Amygdala (tissue), 56 donors: ENCODE measurements at places on chromosomes 12 and 14.

DNA sequence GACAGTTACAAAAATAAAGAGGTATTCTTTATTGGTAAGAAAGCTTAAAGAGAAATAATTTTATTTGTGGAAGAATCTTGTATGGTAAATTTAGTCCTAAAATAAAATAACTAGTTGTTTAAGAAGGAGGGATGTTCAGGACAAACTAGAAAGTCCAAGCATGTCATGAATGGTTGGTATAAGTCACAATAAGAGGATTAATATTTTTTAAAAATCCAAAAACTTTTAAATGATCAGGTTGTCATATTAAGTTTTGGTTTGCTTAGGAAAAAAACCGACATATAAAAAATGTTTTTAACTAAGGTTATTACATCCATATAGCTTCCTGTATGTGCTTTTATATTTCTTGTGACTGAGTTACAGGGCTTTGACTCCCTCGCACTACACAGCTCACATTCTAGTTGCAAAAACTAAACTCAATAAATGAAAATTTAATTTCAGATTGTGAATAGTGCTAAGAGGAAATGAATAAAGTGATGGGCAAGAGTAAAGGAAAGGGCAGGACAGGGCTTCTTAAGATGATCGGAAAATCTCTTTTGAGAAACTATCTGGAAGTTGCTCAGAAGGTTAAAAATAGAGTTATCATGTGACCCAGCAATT is 80.7 kb upstream of the METAP2 start:
- DNase-seq, result no peak

DNA sequence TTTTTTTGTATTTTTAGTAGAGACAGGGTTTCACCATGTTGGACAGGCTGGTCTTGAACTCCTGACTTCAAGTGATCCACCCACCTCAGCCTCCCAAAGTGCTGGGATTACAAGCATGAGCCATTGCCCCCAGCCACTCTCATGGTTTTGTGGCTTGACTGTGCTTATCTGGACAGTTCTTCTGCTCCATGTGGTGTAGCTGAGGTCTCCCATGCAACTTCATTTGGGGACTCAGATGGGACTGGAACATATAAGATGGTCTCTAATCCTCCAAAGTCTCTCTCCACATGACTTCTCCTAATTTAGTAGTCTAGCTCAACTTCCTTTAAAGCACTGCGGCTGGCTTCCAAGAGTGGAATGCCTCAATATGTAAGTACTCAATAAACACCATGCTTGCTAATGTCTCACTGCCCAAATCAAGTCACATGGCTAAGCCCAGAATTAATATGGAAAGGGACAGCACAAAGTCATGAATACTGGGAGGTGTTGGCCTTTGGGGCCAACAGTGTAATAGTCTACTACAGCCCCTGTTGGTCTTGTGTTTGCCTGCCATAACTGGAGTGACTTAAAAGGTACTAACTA is 7.4 kb downstream of the INHBC start:
- DNase-seq, result no peak

DNA sequence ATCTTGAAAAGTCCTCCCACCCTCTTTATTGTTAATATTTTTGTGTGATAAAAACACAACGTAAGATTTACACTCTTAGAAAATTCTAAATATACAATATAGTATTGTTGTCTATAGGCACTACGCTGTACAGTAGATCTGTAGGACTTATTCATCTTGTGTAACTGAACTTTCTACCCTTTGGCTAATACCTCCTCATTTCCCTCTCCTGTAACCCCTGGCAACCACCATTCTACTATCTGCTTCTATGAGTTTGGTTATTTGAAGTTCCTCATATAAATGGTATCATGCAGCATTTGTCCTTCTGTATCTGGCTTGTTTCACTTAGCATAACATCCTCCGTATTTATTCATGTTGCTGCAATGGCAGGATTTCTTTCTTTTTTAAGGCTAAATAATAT is 5.2 kb upstream of the CLEC9A start:
- DNase-seq, result no peak

- no peak for DNase-seq
Observed at GRCh38 chr14:61215222-61216020, 65.7 kb downstream of the TMEM30B start.

- no peak for DNase-seq
Observed at GRCh38 chr12:102625819-102626218, 145.5 kb upstream of the IGF1 start.

DNA sequence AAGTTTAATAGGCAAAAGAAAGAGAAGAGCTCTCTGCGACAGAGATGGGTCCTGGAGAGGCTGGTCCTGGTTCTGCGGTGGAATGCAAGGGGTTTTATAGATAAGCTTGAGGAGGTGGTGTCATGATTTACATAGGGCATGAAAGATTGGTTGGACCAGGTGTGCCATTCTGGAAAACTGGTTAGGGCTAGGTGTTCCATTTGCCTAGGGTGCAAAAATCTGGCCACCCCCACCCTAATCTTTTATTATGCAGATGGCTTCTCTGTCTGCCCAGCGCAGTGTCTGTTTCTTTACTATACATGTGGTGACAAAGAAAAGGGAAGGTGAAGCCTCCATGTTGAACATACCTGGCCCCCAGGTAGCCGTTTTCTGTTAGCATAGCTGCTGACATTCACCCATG is 65.4 kb downstream of the ERC1 start:
- no peak for DNase-seq

DNA sequence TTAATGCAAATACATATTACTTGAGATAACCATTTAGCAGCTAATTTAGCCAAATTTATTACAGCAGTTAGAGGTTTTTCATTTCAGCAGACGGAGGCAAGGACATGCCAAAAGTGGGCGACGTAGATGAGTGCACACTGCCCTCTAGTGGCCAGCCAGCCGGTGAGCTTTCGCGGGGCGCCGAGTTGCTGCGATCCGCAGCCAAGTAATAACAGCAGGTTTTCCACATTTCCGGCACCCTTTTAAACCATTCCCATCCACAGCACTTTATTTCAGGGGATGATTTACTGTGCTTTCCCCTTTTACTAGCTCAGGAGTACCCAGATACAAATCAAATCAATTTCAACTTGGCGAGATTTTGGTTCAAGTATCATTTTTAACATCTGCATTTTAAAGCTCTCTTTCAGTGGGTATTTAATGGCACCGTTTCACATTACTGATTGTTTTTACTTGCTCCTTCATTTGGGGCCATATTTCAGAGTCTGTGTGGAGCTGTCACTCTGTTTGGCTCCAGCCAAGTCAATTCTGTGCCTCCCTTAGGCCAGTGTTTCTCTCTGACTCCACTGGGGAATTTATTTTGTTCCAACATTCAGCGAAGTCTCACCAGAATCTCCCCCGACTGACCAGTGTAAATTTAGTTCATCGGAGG is 158.0 kb downstream of the EGLN3 start:
- DNase-seq, result peak; percentile 79

DNA sequence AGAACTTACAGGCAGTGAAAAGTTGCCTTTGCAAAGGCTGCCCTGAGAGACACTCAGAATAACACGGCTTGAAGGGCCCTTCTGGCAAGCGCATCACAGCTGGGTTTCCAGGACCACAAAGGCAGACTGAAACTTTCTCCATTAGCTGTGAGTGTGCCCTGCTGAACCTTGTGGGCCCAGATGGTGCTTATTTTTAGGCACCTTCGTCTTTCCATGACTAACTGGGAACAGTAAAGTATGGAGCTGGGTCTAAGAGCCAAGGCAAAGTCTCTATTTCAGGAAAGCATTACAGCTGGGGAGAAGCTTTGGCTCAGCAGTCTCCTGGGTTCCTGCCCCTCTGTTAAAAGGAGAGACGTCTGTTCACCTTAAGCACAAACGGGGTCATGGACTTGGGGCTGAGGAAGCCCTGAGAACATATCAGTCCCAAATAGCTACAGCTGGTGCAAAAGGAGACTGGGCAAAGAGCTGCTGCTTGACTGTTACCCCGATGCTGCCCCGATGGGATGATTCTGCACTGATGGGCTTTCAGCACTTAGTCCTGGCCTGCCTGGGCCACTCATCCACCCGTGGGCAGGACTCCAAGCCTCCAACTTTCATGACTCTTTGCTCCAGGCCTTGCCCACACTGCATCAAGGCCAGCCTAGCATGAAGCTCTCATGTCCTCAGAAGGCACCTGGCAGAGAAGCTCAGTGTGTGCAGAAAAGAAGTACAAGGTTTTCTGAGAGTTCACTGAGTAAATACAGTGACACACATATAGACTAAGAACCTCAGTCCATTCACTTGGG is 248.3 kb downstream of the PHLDA1 start:
- DNase-seq, result no peak

GRCh38 chr14:51963286-51963685 is 26.1 kb upstream of the RTRAF start:
- DNase-seq, result no peak

- no peak for DNase-seq
Observed at GRCh38 chr14:57822081-57822480, 43.8 kb downstream of the SLC35F4 start.
